ENCODE measurements at places on chromosomes 12 and 14. TPM values are rescaled to one million over a fixed set of nuclear protein-coding genes. Genes with fewer than 3 reads are reported as not detected.

- no peak for DNase-seq
Observed at GRCh38 chr14:81589381-81590065, 55.9 kb upstream of the SEL1L start.

The TCL1B gene
- total RNA-seq: 9.6 TPM

The CPNE6 gene
- total RNA-seq: not detected

- no peak for DNase-seq
Observed at GRCh38 chr12:84070292-84070691, 842.3 kb downstream of the SLC6A15 start.

DNA sequence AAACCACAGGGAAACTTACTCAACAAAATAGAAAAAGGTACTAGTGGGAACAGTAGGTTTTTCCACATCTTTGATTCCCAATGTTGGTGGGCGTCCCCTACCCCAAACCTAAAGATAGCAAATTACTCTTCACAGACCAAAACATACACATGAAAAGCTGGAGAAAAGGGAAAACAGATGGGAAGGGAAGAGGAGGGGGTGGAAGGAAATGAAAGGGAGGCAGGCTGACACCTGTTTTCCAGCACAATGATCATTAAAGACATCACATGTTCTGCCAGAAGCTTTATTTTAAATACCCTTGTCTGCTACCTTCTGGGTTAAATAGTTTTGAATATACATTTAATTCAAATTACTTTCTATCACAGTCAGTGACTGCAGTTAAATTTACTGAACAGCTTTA lies 1617.9 kb upstream of the SEL1L start:
- no peak for DNase-seq

DNA sequence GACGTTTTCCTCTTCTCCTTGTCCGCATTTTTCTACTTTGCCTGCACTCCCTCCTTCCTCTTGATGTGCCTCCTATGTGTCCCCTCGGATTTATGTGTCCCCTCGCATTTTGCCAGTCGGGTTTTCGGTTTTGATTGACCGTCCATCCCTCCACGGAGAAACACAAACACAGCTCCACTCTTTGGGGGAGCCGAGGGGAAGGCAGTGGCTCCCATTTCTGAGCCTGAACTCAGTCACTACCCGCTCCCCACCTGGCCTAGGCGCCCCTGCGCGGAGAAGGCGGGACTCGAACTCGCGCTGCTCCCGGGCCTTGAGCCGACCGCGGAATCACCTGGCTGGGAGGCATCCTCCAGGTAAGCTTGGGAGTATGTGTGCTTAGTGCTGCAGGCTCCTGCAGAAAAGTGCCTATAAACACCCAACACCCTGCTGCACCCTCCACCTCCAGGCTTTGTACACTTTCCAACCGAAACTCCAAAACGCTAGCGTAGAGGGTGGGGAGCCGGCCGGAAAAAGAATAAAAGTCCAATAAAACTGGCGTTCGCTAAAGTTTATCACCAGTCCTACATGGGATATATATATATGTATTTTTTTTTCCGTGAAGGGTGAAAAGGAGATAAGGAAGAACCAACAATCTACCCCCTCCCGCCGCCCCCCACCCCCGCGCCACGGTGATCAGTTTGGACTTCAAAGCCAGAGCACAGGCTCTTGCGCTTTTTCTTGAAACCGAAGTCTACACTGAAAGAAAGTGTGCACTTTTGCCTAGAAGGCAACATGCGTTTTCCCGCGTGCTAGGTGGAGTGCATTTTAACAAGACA lies 3.3 kb upstream of the CCND2 start:
- DNase-seq: no peak

GRCh38 chr14:55914771-55915170 lies 203.4 kb upstream of the PELI2 start:
- DNase-seq: no peak

- DNase-seq: no peak
Observed at GRCh38 chr12:25992026-25992782, 33.7 kb downstream of the RASSF8 start.

GRCh38 chr14:103074729-103075367 lies 9.2 kb upstream of the LBHD2 start:
- DNase-seq: no peak

DNA sequence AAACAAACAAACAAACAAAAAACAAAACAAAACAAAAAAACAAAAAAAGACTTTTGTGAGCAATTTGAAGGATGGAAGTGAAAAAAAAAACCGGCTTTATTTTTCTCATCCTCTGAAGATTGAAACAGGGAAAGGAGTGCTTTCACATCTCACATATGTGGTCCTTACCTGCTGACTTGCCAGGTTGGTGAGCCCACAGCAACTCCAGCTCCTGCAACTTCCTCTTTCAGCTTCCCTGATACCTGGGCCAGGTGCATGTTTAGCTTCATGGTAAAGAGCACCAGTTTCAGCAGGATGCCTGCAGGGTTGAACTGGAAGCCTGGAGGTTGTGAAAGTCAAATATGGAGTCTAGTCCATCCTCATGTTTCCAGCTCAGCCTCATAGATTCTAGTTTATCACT lies 221.2 kb upstream of the OTX2 start:
- no peak for DNase-seq

DNA sequence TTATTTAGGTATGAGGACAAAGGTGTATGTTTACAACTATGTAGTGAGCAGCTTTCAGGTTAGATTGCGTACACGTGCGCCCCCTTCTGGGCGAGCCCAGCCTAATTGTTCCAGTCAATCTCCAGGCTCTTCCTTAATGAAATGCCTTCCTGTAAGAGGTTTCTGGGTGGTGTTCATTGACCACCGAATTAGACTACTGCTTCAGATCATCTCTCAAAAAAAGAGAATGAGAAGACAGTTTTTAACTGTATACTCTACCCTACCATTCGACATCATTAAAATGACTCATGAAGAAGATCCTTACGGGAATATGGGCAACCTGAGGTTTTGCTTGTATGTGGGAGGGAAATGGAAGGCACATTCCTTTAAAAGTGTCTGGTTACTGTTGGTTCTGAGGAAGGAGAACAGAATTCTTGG lies 2.1 kb downstream of the LUM start:
- DNase-seq: peak; percentile 69

The TAS2R43 gene
- total RNA-seq: not detected

DNA sequence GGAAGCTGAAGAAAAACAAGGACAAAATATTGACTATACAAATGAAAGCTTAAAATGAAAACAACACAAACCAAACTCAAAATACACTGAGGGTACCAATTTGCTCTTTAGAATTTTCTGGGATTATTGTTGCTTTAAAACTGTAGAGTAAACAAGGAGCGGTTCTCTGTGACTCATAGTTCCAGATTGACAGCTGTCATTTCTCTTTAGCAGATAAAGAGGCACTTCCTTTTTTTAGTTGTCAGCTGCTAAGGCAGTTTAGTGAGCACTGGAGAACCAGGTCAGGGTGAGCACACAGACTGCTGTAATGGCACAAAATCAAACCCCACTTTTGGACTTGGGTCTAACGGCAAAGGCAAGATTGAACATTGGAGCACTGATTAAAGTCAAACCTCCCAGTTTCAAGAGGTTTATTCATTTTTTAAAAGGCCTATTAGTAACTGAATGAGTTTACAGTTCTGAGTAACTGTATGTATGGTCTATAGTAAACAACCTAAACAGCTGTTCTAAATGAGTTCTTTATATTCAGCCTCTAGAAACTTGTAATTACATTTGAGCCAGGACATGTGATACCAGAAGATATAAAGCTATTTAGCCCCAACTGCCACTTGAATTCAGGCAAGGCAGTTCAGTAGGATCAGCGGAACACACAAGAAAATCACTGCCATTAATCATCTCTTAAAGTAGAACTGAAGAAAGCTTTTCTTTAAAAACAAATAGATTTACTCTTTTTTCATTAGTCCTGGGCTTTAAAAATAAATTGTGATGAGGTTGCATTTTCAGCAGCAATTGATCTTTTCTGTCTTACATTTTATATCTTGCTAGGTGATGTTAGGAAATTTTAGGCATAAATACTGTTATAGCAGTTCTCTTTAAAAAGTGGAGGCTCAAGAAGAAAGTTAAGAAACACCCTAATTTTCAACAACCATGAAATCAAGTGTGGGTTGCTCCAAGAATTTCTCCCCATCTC lies 71.7 kb upstream of the PRICKLE1 start:
- DNase-seq: no peak

The STAB2 gene
- not detected for total RNA-seq

The HNF1A gene
- not detected for total RNA-seq

The CAMKK2 gene
- 30.6 TPM for total RNA-seq

GRCh38 chr14:95183532-95184412 lies 26.4 kb upstream of the DICER1 start:
- no peak for DNase-seq

GRCh38 chr12:64269161-64269560 lies 47.1 kb upstream of the KICS2 start:
- no peak for DNase-seq

- DNase-seq: no peak
Observed at GRCh38 chr14:33350366-33350990, 411.8 kb downstream of the NPAS3 start.

The PTPRO gene
- total RNA-seq: 2.0 TPM

DNA sequence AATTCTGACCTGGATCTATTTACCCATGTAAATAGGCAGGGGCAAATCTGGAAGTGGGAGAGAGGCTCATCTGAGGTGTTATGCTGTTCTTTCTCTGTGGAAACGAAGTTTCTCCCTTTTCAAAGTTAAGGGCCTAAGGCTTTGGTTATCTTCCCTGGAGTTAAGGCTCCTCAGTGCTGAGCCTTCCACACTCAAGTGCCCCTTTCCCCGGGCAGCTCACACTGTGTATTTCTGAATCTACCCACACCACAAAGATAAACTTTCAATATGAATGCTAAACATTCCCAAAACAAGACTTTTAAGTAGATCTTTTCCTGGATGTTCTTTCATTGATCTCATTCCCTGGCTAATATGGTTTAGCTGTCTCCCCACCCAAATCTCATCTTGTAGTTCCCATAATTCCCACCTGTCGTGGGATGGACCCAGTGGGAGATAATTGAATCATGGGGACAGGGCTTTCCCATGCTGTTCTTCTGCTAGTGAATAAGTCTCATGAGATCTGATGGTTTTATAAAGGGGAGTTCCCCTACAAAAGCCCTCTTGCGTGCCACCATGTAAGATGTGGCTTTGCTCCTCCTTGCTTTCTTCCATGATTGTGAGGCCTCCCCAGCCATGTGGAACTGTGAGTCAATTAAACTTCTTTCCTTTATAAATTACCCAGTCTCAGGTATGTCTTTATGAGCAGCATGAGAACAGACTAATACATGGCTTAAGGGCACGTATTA lies 251.1 kb downstream of the NAV3 start:
- DNase-seq: no peak

DNA sequence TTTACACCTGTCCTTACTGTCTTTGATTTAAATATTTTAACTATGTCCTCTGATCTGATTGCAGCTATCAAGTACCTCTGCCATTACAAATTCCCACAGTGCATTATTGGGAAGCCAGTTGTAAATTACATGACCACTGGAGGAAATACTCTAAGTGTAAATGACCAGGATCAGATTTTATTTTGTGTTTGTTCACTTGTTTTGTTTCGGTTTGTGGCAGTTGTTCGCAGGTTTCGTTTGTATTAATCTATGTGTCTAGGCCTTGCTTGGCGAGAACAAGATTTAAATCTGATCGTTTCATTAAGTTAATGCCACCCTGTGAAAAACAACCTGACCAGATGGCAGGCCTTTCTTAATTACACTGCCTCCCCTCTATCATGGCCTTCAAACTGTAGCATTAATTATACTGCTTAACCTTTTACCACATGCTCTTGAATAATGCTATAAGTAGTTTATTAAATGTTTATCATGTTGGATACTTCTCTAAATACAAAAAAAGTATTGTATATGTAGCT lies 990.1 kb downstream of the TMTC2 start:
- no peak for DNase-seq

The FAM181A gene
- not detected for total RNA-seq

The KRT75 gene
- total RNA-seq: not detected

- DNase-seq: no peak
Observed at GRCh38 chr12:112199136-112199535, 73.8 kb downstream of the TRAFD1 start.

DNA sequence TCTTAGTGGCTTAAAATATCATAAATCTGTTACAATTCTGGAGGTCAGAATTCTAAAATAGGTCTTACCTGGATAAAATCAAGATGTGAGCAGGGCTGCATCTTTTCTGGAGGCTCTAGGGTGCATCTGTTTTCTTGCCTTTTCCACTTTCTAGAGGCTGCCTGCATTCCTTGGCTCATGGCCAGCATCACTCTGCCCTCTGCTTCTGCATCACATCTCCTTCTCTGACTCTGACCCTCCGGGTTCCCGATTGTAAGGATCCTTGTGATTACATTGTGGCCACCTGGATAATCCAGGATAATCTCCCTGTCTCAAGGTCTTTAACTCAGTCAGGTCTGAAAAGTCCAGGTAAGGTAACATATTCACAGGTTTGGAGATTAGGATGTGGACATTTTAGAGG lies 11.0 kb upstream of the BMP4 start:
- no peak for DNase-seq

The HVCN1 gene
- 5.8 TPM for total RNA-seq

The RNASE1 gene
- 2.2 TPM for total RNA-seq

DNA sequence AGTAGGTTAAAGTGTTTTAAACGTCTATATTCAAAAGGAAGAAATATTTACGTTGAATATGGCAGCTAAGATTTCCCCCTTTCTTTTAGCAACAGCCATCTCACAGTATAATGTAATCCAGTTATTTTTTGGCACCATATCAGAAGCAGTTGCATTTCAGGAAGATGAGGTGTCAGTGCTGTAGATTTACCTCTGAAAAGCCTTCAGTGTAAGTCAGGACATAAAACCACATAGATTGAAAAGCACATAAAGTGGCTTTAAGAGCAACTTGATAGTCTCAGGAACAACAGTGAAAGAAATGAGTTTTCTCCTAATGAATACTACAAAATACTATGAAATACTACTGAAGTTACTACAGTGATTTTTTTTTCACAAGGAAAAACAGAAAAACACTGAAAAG lies 6.9 kb downstream of the MLH3 start:
- no peak for DNase-seq

- no peak for DNase-seq
Observed at GRCh38 chr14:92956961-92957360, 34.0 kb downstream of the CHGA start.

The TMEM229B gene
- 0.50 TPM for total RNA-seq

DNA sequence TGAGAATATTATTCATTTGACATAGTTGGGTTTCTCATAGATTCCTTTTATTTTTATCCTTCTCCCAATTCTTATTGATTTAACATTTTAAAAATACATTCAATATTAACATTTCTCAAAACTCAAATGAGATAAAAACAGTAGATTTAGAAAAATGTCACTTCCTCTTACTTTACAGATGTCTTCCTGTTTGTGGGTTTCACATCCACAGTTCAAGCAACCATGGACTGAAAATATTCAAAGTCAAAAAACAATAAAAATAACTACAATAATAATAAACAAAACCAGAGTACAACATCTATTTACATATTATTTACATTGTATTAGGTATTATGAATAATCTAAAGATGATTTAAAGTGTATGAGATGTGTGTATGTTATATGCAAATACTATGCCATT lies 111.3 kb upstream of the SLC16A7 start:
- DNase-seq: no peak

DNA sequence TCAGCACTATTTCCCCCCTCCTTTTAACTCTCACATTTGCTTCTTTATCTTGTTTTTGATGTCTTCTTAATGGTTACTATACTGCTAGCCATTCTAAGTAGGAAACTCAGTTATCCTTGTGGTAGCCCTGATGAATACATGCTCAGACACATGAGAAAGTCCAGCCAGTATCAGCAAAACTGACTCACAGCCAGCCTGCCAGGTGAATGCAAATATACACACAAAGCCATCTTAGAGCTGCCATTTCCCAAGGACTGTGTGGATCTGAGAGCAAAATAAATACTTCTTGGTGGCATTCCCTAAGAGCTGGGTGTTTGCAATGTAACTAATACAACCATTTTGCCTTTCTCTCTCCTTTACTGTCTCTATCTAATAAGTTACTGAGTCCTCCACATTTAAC lies 455.2 kb downstream of the CCER1 start:
- DNase-seq: no peak
